ENCODE measurements at places on chromosomes 4 and X. TPM values are rescaled to one million over a fixed set of nuclear protein-coding genes. Genes with fewer than 3 reads are reported as not detected.

ITIH6 gene
- not detected for total RNA-seq

ZDHHC15 gene
- total RNA-seq, result 0.84 TPM

DNA sequence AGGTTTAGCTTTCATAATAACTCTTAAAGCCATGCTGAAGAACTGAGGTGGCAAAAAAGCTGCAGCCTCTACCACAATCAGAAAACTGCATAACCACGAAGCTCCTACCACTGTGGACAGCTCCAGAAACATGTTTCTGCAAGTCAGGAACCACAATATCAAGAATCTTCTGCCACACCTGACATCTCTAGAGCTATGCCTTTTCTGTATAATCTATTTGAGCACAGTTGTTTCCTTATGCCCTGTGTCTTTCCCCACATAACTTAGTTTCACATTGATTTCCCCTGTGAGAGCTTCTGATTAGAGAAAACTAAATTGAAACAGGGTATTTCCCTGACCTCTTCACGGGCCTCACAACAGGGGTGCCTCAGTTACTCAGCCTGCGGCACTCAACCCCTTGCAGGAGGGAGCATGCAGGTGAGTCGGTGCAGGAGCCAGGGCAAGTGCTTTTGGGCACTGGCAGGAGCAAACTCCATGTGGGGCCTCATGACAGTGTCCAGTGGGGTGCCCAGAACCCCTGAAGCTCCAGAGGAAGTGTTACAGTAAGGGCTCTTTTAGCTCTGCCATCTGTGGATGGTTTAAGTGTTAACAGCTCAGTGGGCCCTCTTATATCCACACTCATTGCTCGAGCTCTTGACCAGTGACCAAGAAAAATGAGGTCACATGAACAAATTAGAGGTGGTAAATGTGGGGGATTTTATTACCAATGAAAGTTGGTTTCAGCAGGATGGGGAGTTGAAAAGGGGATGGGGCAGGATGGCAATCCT is 132.8 kb upstream of the BMP3 start:
- H3K4me3 ChIP-seq, result no peak overlapping the region
- DNase-seq, result no peak
- H3K36me3 ChIP-seq, result no peaks in the 10 kb centered on the region
- H3K27me3 ChIP-seq, result no peaks in the 10 kb centered on the region

GRCh38 chr4:168521721-168522120 is 24.9 kb downstream of the PALLD start:
- H3K36me3 ChIP-seq, result no peaks in the 10 kb centered on the region
- H3K27ac ChIP-seq, result no peak overlapping the region
- H3K27me3 ChIP-seq, result no peaks in the 10 kb centered on the region
- H3K4me3 ChIP-seq, result no peak overlapping the region

GRCh38 chr4:74754218-74754617 is 40.1 kb downstream of the BTC start:
- DNase-seq, result no peak
- H3K27ac ChIP-seq, result no peak overlapping the region
- no peaks in the 10 kb centered on the region for H3K4me1 ChIP-seq
- H3K4me3 ChIP-seq, result no peak overlapping the region
- no peaks in the 10 kb centered on the region for H3K36me3 ChIP-seq

PHKA1 gene
- 6.7 TPM for total RNA-seq

DNA sequence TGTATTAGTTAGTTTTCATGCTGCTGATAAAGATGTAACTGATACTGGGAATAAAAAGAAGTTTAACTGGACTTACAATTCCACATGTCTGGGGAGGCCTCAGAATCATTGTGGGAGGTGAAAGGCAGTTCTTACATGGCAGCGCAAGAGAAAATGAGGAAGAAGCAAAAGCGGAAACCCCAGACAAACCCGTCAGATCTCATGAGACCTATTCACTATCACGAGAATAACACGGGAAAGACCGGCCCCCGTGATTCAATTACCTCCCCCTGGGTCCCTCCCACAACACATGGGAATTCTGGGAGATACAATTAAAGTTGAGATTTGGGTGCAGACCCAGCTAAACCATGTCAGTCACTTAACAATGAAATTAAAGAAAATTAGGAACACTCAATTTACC is 499.1 kb downstream of the FSTL5 start:
- DNase-seq, result no peak
- no peaks in the 10 kb centered on the region for H3K27me3 ChIP-seq
- H3K4me3 ChIP-seq, result no peak overlapping the region
- no peak overlapping the region for H3K27ac ChIP-seq

CDS1 gene
- total RNA-seq, result 5.7 TPM

GRCh38 chrX:19863212-19863856 is 24.1 kb downstream of the SH3KBP1 start:
- no peaks in the 10 kb centered on the region for H3K4me1 ChIP-seq
- no peaks in the 10 kb centered on the region for H3K36me3 ChIP-seq
- no peak overlapping the region for H3K4me3 ChIP-seq
- no peak for DNase-seq
- peaks cover 3% of the 10 kb centered on the region for H3K27me3 ChIP-seq

- no peaks in the 10 kb centered on the region for H3K4me1 ChIP-seq
- H3K27ac ChIP-seq, result no peak overlapping the region
- H3K27me3 ChIP-seq, result no peaks in the 10 kb centered on the region
- DNase-seq, result no peak
Measured at GRCh38 chr4:48991357-48991756, 5.3 kb downstream of the CWH43 start.

GRCh38 chr4:61921920-61922319 is 721.8 kb downstream of the ADGRL3 start:
- H3K4me1 ChIP-seq, result no peaks in the 10 kb centered on the region
- H3K36me3 ChIP-seq, result no peaks in the 10 kb centered on the region
- H3K27ac ChIP-seq, result no peak overlapping the region
- no peak overlapping the region for H3K4me3 ChIP-seq
- H3K27me3 ChIP-seq, result no peaks in the 10 kb centered on the region

DNA sequence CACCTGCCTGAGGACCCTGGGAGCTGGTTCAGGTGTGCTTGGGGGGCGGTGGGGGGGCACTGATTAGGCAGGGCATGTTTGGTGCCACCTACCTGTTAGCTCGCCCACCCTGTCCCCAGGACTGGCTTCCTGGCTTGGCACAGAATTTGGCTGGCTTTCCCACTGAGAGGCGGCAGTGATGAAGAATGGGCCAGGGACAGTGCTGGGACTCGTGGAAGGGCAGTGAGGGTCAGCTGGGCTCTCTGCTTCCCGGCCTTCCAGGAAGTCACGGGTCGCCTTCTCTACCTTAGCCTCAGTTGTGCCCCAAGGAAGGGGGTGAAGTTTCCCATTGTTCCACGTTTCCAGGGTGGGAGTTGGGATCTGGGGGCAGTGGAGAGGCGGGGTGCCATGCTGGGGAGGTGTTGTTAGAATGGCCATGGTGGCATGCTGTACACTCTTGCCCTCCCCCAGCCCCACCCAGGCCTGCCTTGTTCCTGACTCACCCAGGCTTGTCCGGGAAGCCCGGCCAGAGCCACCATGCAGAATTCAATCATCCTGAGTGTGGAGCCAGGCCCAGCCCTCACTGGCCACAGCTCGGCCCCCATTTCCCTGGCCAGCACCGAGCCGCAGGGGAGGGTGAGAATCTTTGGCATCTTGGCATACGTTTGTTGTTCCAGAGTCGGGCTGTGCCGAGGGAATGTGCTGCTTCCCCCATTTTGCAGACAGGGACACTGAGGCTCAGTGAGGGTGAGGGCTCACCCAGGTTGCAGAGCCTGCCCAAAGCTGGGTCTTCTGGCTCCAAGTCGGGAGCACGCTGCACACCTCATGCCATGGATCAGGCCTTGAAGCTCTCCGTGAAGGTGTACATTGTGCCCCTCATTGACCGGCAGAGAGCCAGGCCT is 21.9 kb upstream of the GPR78 start:
- DNase-seq, result peak; percentile 46
- H3K4me3 ChIP-seq, result no peak overlapping the region
- H3K4me1 ChIP-seq, result no peaks in the 10 kb centered on the region
- no peak overlapping the region for H3K27ac ChIP-seq
- H3K27me3 ChIP-seq, result no peaks in the 10 kb centered on the region
- H3K36me3 ChIP-seq, result no peaks in the 10 kb centered on the region

GRCh38 chr4:108361886-108362285 is 193.2 kb upstream of the LEF1 start:
- H3K4me3 ChIP-seq, result no peak overlapping the region
- DNase-seq, result no peak
- H3K4me1 ChIP-seq, result no peaks in the 10 kb centered on the region
- no peak overlapping the region for H3K27ac ChIP-seq
- H3K27me3 ChIP-seq, result no peaks in the 10 kb centered on the region
- H3K36me3 ChIP-seq, result no peaks in the 10 kb centered on the region

DNA sequence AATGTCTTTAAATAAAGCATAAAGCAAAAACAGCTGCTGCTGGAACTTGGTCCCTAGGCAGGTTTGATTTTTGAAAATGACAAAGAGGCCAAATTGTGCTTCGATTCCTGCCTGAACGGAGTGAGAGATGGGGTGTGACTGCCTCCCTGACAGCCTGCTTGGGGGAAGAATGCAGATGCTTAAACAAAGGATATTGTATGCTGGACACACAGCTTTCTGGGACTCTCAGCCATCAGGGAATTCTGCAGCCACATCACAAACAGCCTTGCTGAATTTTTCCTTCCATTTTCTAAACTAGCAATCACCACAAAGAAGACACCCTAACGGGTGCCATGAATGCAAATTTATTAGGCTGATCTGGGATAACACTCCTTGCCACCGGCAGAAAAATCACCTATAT is 83.9 kb upstream of the CPEB2 start:
- no peak overlapping the region for H3K27ac ChIP-seq
- no peak for DNase-seq
- no peaks in the 10 kb centered on the region for H3K36me3 ChIP-seq
- no peak overlapping the region for H3K4me3 ChIP-seq
- no peaks in the 10 kb centered on the region for H3K27me3 ChIP-seq

DNA sequence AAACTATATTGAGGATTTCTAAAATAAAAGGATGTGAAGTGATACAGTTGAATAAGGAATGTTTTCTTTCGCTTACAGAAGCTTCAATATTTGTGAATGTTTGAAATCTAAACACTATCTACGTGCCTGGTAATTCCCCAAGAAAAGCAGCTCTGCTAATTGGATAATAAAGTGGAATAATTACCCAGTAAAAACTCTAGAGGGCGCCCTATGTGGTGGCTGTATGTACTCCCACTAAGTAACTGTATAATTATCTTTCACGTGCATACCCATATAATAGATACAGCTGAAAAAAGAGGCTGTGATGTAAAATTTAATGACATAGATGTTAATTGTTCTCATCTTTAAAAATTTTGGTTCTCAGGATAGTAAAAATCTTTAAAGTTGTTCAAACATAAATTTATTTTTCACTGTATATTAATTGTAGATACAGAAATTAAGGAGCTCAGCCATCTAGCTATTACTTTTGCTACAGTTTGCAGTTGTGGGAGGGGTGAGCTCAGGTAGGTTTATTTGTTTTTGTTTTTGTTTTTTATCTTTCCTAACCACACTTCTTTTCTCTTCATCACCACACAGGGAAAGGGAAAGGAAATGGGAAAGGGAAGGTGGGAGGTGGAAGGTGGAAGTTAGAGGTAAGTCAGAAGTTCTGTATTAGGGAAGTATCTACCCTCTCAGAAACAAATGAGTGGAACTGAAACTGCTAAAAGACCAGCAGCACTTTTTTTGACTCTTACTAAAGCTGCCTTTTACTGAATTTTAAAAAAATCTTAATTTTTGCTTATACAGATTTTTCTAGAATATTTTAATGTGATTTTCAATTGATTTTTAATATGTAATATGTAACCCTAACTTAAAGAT is 151.7 kb upstream of the RPS6KA6 start:
- no peaks in the 10 kb centered on the region for H3K4me1 ChIP-seq
- H3K36me3 ChIP-seq, result no peaks in the 10 kb centered on the region
- no peak overlapping the region for H3K27ac ChIP-seq
- no peaks in the 10 kb centered on the region for H3K27me3 ChIP-seq
- H3K4me3 ChIP-seq, result no peak overlapping the region
- DNase-seq, result no peak

PABPC1L2B gene
- total RNA-seq, result not detected
